Neural crest cell (in vitro differentiated cells): ENCODE measurements at places on chromosomes 7 and 10. TPM values are rescaled to one million over a fixed set of nuclear protein-coding genes. Genes with fewer than 3 reads are reported as not detected.

The EBLN1 gene
- total RNA-seq: not detected in 2 replicates

The PON1 gene
- not detected in 2 replicates for total RNA-seq

The CCDC136 gene
- 70.6 and 72.2 TPM in 2 replicates for total RNA-seq

The TSPAN14 gene
- 140 and 144 TPM in 2 replicates for total RNA-seq

The FAM25G gene
- not detected in 2 replicates for total RNA-seq

The SNX10 gene
- 5.0 and 5.4 TPM in 2 replicates for total RNA-seq

The TUBB8 gene
- 0.45 and 0.68 TPM in 2 replicates for total RNA-seq

The XRCC2 gene
- 28.2 and 30.7 TPM in 2 replicates for total RNA-seq

The NUDT1 gene
- 54.9 and 60.2 TPM in 2 replicates for total RNA-seq

The DPP6 gene
- 1.6 and 2.2 TPM in 2 replicates for total RNA-seq

The PNLIP gene
- total RNA-seq: not detected in 2 replicates

The HOXA10 gene
- total RNA-seq: 0.35 TPM in 1 of 2 replicates, not detected in the other

The TLX1 gene
- total RNA-seq: 0.16 and 0.33 TPM in 2 replicates
